Heart left ventricle (tissue), 16 donors: ENCODE measurements at places on chromosomes 13 and 19. TPM values are rescaled to one million over a fixed set of nuclear protein-coding genes. Genes with fewer than 3 reads are reported as not detected.

ZNF763 gene
- total RNA-seq = 5.0 TPM

LGALS14 gene
- total RNA-seq = not detected

GRCh38 chr19:49387936-49388372 is at the start of gene KASH5:
Gene KASH5, plus strand, starts transcription at chr19:49388249. Its CDS starts 2,635 bp downstream, at chr19:49390884.
- H3K4me1 ChIP-seq = no peaks in the 10 kb centered on the region
- no peak within 1 kb of the TSS for H3K27ac ChIP-seq
- H3K27me3 ChIP-seq = no peaks in the 10 kb centered on the region
- peak within 1 kb of the TSS; percentile 27 for H3K4me3 ChIP-seq
- DNase-seq = peak; percentile 73
- no peaks in the 10 kb centered on the region for H3K36me3 ChIP-seq

DNA sequence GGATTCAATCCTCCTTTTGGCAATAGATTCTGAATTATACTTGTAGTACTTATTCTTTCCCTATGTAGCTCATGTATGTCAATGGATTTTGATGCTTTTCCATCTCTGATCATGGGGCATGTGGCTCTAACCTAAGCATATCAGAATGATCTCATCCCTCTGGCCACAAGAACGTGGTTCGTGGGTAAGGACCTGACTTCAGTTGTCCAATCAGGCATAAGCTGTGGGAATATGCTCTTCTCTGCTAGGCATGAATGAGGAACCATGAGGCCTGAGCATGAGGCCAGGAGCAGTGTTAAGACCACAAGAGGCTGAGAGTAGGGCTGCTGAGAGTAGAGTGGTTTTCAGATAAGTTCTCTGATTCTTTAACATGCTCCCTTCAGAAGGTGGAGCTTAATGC is 292.4 kb upstream of the TSHZ3 start:
- no peaks in the 10 kb centered on the region for H3K36me3 ChIP-seq
- H3K4me1 ChIP-seq = no peaks in the 10 kb centered on the region
- no peak overlapping the region for H3K27ac ChIP-seq
- H3K4me3 ChIP-seq = no peak overlapping the region
- no peak for DNase-seq

- no peaks in the 10 kb centered on the region for H3K36me3 ChIP-seq
- DNase-seq = no peak
Observed at GRCh38 chr13:29845440-29846056, 4.9 kb downstream of the UBL3 start.

DNA sequence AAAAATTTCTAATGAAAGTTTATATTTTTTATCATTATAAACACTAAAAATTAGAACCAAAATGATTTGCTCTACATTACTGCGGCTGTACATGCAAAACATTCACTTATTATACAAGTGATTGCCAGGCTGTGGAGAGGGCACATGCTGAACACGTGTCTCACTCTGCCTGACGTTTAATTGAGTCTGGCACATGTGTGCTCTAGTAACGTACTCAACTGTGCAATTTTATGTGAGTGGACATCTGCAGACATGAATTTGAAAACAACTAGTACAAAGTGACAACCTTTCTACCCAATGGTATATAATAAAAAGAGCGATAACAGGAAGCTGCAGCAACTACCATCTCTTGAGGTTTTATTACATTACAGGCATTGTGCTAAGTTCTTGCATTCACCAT is 341.4 kb downstream of the KLF12 start:
- H3K27ac ChIP-seq = no peak overlapping the region
- DNase-seq = no peak
- no peaks in the 10 kb centered on the region for H3K4me1 ChIP-seq
- H3K4me3 ChIP-seq = no peak overlapping the region
- H3K36me3 ChIP-seq = no peaks in the 10 kb centered on the region
- no peaks in the 10 kb centered on the region for H3K27me3 ChIP-seq

DNA sequence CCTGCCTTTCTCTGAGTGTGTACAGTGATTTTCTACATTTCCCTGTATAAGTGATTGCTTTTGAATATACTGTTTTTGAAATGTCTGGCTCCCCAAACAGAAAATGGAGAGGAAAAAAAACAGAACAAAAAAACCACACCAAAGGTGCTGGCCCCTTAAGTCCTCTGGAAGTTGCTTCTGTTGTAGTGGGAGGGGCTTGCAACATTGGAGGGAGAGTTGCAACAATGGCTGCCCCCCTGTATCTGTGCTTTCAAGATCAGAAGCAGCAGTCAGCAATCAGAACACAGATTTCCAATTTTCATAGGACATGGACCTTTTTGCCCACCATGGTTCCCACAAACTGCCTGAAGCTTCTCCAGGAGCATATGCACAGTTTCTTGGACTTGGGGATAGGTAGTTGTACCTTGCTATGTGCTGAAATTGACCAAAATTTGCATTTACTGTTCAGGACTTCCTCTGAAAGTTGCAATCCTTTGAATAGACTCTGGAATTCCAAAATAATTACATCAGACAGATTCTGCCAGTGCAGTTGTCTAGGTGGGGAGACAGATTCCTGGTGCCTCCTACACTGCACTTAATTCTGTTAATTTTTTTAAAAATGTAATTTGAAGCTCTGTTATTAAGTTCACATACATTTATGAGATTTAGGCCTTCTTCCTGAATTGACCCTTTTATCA is 13.8 kb downstream of the BIVM start:
- no peak overlapping the region for H3K4me3 ChIP-seq
- no peaks in the 10 kb centered on the region for H3K27me3 ChIP-seq
- DNase-seq = no peak
- H3K4me1 ChIP-seq = peaks cover 13% of the 10 kb centered on the region
- H3K27ac ChIP-seq = no peak overlapping the region
- no peaks in the 10 kb centered on the region for H3K36me3 ChIP-seq

DNA sequence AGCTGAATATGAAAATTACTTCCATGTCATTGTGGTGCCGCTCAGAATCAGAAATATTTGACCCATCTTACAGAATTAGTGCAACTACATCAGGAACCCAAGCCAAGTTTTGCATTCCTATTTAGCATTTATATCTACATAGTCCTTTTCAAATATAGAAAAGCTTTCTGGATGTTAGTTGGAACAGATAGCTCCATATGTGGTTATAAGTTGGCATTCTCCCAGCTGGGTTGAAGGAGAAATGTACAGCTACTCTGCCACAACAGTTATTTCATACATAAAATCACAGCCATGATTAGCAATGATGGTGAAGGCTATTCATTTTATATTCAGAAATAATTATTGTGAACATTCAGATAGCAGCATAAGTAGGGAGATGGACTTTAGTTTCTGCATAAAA is 28.2 kb downstream of the HPN start:
- H3K4me3 ChIP-seq = no peak overlapping the region
- H3K4me1 ChIP-seq = no peaks in the 10 kb centered on the region
- no peak for DNase-seq
- no peak overlapping the region for H3K27ac ChIP-seq

- H3K4me3 ChIP-seq = no peak overlapping the region
- H3K27me3 ChIP-seq = no peaks in the 10 kb centered on the region
- peaks cover 30% of the 10 kb centered on the region for H3K4me1 ChIP-seq
- H3K27ac ChIP-seq = no peak overlapping the region
Observed at GRCh38 chr19:16569609-16570320, 2.5 kb downstream of the SLC35E1 start.

DNA sequence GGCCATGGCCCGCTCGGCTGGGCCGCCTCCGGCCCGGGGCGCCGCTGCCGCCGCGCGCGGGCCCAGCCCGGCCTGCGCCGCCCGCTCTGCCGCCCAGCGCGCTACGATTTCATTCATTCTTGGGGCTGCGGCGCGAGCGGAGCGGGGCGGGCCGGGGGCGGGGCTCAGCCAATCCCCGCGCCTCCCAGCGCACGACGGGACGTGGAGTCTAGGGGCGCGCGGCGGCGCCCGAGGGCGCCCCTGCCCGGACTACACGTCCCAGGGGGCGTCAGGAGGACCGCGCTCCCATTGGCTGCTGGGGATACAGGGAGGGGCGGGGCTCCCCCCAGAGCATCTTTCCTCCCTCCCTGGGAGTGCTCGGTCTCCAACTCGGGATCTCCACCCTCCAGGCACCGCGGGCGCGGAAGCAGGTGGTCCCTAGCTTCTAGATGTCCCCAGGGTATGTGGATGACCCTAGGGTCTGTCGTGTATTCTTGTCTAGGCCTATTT is 5.6 kb upstream of the DPF1 start:
- no peak overlapping the region for H3K27ac ChIP-seq
- H3K4me1 ChIP-seq = peaks cover 12% of the 10 kb centered on the region
- H3K36me3 ChIP-seq = no peaks in the 10 kb centered on the region
- peak; percentile 83 for DNase-seq

DNA sequence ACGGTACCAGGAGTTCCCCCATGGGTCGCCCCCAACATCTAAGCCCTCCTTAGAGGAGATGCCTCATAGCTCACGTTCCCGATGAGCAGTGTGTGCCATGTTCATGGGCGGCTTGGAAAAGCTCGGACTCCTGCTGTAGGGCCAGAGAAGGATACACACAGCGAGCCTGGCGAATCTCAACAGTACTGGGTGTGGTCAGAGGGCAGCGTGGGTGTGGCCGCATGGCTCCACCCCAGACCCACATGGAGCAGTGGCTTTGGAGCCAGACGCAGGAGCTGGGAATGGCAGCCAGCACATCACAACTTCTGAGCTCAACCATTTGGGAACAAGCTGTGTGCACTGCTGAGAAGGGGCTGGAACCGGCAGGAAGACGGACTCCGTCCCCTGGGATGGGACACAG is 15.6 kb downstream of the CAPS start:
- peaks cover 28% of the 10 kb centered on the region for H3K4me1 ChIP-seq
- no peak overlapping the region for H3K27ac ChIP-seq
- no peak for DNase-seq
- H3K4me3 ChIP-seq = no peak overlapping the region
- peaks cover 93% of the 10 kb centered on the region for H3K36me3 ChIP-seq
